Pulmonary artery endothelial cell (primary cell): ENCODE measurements at places on chromosomes 7 and 10.

GRCh38 chr10:108425283-108425964, 1260.9 kb upstream of the SORCS1 start:
- DNase-seq = no peak

DNA sequence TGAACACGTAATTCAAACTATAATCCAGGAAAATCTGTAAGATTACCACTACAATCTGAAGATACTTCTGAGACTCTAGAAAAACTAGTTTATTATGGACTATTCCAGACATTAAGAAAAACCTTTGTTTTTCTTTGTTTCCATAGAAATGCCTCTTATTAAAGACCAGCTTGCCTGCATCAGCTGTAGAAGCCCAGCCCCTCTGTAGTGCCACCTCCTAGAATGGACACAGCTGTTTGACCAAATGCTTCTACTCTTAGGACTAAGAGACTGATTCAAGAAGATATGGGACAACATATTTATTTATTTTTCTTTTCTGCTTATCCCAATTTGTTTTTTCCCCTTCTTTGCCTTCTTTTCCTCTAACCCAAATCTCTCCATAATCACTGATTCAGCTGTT, 93.8 kb downstream of the CXCL12 start:
- DNase-seq = no peak

- no peak for DNase-seq
Measured at GRCh38 chr7:98358706-98359105, 42.2 kb downstream of the BAIAP2L1 start.

DNA sequence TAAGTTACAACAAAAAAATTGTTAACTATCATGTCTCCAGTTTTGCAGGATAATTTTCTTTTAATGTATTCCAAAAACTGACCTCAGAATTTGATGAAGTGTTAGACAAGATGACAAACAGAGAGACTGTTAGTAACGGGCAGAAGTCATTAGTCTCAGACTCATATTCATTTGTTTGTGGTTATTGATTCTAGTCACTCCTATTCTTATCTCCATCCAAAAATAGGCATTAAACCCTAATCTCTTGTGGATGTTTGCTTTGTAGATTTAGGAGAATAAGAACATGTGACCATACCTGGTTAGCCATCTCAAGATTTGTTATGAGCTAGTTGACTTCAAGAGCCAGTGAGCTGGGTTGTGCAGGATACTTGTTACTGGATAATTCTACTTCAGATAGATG, 261.1 kb downstream of the AUTS2 start:
- no peak for DNase-seq

- no peak for DNase-seq
Measured at GRCh38 chr7:17056491-17057142, 174.8 kb upstream of the AGR3 start.

DNA sequence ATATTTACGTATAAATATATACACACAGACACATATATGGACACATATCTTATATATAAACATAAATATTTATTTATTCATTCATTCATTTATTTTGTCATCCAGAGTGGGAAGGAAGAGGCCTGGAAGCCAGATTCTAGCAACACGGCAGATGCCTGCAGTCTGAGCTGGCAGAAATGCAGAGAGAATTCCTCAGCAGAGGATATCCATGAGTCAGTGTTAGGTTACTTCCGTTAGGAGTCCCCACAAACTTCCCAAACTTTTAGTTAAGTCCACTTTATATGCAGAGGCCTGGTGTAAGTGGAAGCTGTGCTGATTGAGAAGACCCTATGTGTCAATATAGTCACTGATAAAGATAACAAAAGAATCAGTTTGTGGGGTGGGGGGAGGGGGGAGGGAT, 89.6 kb downstream of the PPP1R17 start:
- peak; percentile 17 for DNase-seq

DNA sequence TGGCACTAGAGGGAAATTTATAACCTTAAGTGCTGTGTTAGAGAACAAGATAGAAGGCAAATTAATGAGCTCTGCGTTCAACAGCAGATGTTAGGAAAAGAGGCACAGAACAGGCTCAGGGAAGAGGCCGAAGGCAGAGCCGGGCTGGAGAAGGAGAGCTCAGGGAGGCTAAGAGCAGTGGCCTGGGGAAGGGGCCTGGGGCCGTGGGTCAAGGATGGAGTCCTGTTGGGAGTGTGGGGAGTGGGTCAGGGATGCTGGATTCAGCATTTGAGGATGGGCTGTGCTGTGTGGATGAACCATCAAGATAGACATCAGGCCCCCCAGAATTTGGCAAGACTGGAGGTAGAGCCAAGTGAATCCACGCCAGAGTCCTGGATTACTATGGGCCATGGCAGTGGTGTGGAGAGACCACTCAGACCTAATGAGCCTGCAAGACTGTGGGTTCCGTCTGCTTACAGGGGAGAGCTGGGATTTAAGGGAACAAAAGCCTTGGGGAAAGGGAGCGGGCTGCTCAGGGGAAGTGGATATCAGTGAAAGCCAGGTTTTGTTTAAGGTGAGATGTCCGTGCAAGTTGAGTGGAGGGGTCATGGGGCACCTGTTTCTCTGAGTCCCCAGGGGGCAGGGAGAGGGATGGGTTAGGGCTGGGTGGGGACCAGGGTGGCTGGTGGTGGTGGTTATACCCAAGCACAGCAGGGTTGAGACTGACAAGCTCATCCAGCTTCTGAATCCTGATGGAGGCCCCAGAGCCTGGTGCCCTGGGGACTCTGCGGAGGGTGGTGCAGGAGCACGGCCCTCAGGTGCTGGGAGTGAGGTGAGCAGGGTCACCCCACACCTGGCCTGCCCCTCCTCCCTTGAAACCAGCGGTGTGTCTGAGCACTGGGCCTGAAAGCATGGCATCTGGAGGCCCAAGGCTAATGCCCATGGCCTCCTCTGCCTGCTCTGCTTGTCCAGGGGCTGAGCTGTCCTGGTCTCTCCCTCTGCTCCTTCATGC, 101.7 kb downstream of the BMS1 start:
- DNase-seq = no peak

- no peak for DNase-seq
Measured at GRCh38 chr10:44004913-44005787, 356.5 kb upstream of the ZNF32 start.

DNA sequence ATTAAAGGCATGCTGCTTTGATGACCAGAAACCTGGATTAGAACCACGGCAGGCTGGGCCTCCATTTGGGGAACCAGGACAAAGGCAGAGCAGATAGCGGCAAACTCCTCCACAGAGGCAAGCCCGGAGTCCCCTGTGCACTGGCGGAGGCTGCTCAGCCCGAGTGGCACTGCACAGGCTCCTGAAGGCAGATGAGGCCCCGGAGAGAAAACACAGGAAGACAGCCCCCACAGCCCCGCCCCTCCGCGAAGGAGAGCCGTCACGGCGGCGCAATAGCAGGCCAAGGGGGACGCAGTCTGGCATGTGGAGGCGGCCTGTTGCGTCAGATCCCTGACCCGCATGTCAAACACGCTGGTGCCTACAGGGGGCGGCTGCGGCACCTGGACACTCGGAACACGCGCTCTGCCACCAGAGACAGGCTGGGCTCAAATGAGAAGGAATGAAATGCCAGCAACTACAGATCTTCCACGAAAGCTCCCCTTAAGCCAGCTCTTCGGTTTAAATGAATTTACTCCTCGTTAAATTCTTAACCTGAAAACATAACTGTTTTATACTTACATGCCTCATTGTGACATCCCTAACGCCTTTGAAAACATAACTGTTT, 128.5 kb downstream of the MAD1L1 start:
- peak; percentile 32 for DNase-seq

GRCh38 chr7:42763137-42763551, 148.7 kb downstream of the C7orf25 start:
- no peak for DNase-seq

- DNase-seq = no peak
Measured at GRCh38 chr10:101760510-101760909, 15.4 kb downstream of the FGF8 start.

DNA sequence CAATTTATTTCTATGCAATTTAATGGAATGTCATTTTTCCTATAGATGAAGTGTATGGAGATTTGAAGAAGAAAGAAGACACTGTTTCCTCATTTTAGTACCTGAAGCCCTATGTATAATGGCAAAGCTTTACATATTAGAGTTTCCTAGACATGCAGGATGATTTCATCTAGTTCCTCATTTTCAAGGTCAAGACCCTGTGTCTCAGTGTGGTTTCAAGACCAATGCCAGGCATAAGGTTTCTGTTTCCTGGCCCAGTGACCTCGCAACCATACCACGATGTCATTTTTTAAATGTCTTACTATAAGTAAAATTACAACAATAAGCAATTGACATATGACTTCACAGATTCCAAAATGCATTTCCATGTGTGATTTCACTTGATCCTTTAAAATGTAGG, 336.5 kb upstream of the PRKCQ start:
- no peak for DNase-seq

DNA sequence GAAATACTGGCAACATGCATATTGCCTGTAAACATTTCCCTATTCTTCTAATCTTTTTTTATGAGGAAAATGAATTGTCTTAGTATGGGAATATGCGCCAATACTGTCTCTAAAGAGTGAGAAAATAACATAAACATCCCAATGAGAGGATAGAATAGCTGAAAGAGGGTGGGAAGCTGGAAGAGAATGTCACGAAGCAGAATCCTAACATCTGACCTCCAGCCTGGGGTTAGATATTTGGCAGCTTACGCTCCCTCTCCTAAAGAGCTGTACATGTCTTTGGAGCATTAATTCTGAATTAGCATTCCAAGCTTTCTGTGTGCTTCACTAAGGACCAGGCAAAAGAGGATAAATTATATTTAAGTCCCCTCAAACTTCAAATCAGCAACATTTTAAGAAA, 31.6 kb upstream of the SLC16A12 start:
- DNase-seq = no peak

GRCh38 chr7:32588657-32589056, 93.4 kb downstream of the AVL9 start:
- peak; percentile 77 for DNase-seq

- no peak for DNase-seq
Measured at GRCh38 chr10:120503689-120504088, 46.7 kb downstream of the PLPP4 start.

DNA sequence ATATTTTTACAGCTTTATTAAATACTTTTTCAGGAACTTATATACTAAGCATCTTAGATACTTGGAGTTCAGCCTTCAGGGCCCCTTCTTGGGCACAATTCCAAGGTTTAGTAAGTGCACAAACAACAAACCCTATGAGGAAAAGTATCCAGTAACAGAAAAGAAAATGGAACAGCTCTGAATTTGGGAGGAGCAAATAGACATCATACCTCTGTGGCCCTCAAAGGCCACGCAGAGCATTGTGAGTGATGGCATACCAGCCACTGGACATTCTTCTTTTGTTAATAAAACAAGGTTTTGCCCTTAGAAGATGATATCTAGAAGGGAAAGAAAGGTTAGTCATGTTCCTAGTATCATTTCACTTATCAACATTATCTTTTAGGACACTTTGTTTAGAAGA, 46.0 kb downstream of the ST7 start:
- DNase-seq = no peak

- DNase-seq = no peak
Measured at GRCh38 chr7:55237156-55237893, 127.8 kb upstream of the LANCL2 start.

DNA sequence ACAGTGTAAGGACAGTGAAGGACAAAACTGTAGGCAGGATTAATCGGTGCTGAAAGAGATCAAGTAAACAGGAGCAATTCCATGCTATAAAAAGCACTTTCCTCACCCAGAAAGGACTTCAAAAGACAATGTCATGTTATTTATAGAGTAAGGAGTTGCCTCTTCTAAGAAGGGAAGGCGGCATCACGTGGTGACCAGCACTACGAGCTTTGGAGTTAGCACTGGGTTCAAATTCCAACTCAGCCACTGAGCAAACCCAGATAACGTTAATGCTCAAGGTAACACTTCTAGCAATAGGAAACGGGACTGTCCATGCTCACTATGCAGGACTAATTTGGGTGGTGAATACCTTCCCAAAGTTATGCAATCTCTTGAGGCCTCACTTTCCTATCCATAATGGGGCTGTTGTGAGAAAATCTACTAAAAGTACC, 715 bp upstream of the PANK1 start:
- DNase-seq = no peak

- no peak for DNase-seq
Measured at GRCh38 chr10:125979976-125980375, 83.6 kb downstream of the FANK1 start.
